ENCODE measurements at places on chromosomes 4 and X.

- DNase-seq = peak; percentile 58
Measured at GRCh38 chr4:75598390-75598789, 31.9 kb downstream of the CDKL2 start.

DNA sequence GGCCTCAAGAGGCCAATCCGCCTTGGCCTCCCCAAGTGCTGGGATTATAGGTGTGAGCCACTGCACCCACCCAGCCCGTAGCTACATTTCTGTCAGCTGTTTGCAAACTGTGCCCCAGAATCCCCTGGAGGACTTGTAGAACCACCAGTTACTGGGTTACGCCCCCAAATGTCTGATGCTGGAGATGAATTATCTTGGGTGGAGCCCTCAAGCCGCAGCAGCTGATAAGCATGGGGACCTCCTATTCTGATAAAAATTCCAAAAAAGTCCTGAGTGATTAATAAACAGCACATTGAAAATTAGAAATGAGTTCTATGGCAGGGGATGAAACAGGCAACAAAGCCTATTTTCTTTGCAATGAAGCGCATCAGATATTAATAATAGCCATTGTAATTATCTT lies 105.0 kb downstream of the PTTG2 start:
- DNase-seq = no peak

DNA sequence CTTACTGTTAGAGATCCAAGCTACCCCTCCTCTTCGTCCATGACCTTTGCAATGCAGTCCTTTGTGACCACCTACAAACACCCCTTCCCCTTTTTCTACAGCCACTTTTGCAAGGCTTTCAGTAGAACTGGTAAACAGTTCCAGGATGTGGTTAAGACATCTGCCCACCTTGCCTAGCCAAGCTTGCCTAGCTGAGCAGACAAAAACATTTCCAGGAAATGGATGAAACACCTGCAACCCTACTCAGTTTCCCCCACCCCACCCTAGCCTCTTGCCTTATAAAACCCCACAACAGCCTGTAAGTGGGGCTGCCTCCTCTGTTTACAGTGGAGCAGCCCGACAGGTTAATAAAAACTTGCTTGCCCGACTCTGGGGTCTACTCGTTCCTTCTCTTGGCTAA lies 133.8 kb downstream of the ZC4H2 start:
- no peak for DNase-seq

DNA sequence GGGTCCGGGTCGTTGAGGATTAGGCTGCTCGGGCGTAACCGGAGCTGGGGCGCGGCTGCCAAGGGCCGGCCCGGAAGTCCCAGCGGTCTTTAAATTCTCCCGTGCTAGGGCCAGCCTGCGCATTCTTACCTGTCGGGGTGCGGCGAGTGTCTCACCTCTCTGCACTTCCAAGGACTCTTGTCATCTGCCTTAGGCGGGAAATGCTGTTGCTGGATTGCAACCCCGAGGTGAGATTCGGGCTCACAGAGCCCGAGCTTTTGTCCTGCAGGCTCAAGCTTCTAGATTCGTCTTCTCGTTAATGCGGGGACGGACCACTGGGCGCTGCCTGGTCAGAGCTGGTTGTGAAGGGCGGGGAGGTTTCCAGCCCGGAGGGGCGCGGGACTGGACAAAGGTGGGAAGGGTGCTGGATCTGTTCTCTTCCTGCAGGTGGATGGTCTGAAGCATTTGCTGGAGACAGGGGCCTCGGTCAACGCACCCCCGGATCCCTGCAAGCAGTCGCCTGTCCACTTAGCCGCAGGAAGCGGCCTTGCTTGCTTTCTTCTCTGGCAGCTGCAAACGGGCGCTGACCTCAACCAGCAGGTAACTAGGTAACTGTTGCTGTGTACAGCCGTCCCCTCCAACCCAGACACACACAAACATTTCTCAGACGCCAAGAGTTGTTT lies at the start of gene ANKRD37:
ANKRD37 (plus strand) TSS at position 118 of the 662 bp plus-strand sequence; CDS start at position 201, 83 bp downstream.
- DNase-seq = peak; percentile 39

DNA sequence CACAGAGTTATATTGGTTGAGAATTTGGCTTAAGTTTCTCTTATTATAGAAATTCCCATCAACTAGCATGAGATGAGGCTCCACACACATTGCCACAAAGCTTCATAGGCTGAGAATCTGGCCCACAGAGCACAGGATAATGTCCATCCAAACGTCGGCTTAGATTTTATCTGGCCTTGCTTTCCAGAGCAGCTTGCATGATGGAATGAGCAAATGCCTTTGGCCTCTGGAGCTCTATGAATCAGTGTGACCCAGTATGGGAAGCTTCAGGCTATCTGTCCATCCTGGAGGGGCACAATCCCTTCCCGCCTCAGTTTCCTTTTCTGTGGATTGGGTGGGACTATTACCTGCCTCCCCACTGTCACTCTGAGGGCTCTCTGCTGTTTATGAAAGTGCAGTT lies 131.5 kb upstream of the NDP start:
- no peak for DNase-seq

DNA sequence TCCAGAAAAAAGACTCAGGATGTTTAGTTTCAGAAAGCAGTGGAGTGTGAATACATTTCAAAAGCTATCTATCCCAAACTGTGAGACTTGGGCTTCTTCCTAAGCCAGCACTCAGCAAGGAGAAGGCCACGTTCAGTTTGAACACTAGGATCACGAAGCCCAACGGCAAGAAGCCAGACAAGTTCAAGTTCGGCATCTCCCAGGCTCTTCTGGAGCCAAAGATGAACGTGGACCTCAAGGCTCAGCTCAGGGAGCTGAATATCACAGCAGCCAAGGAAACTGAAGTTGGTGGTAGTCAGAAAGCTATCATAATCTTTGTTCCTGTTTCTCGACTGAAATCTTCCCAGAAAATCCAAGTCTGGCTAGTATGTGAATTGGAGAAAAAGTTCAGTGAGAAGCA lies 7.6 kb downstream of the PLAC1 start:
- no peak for DNase-seq

DNA sequence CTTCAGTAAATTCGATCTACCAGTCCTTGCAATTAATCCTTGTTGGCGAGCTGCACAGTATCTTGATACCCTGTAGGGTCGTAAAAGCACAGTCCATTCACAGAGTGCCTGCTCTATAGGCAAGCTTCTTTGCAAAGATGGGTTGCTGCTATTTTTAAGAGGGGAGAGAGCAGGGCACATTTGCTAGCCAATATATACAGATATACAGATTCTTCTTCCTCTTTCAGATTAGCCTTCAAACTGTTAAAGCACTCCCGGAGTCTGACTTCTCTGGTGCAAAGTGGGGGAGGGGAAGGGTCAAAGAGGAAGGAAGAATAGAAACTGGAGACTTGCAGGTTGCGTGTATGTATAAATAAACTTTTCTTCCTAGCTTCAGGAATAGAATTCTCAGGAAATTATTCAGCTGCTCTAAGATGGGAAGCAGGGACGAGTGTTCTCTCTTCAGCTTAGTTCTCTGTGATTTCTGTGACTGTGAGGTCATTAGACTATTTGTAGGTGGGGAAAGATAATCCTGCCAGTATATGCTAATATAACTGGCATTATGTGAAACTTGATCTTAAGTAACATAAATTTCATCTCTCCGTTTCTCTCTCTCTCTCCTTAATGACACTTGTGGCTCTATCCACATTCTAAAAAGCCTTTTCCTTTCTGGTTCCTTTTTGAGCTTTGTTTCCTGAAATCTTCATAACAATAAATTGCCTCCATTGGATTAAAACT lies at the start of gene CYSLTR1:
CYSLTR1 (minus strand) TSS at position 242 of the 717 bp plus-strand sequence. CDS start 53,865 bp downstream, outside the sequence.
- DNase-seq = no peak

GRCh38 chr4:54067166-54067565 lies 2.8 kb upstream of the CHIC2 start:
- DNase-seq = peak; percentile 69

GRCh38 chr4:150479657-150480056 lies 102.3 kb upstream of the MAB21L2 start:
- DNase-seq = no peak

DNA sequence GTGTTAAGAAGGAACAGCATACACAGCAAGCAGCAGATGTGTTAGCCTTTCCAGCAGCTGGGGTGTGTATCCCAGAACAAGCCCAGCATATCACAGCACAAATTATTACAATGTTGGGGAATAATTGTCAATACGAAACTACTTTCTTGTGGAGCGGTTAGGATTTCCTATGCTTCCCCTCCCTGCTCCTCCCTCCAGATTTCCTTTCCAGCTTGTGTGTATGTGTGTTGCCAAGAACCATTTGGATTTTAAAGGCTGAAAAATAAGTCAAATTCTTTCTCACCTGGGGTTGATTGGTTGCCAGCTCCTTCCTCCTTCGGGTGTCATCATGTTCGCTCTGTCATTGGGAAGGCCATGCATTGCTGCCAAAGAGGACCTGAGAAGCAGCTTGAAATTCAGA lies 178.2 kb upstream of the FRMPD4 start:
- DNase-seq = no peak

GRCh38 chr4:186685767-186686183 lies 37.9 kb downstream of the FAT1 start:
- peak; percentile 92 for DNase-seq

DNA sequence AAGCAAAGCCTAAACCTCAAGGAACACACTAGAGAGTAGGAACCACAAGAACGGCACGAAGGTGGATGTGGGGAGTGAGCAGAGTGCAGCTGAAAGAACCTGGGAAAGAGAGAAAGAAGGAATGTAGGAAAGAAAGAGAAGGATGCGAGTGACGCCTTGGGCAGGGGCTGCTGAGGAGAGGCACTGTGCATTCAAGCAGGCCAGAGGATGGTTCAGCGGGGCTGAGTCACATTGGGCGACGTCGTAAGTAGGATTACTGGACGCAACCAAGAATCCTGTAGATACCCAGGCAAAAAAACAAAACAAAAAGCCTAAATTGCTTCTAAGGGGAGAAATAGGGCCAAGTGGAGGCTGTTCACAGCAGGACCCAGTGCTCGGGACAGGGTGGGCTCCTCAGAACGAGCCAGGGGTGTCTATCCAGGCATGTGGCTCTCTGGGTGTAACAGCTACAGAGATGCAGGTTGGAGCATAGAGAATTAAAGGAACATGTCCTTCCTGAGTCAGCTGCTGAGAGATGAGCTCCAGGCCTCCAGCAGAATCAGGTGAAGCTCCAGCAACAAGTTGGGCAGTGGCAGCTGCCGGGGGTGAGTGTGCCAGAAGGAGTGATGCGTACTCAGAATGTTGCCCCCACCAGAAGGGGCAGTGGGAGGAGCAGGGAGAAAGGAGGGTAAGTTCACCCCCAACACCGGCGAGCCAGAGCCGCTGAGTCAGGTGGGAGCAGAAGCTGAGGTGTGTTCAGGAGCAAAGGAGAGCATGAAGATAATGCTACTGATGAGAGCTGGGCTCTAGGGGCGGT lies 38.6 kb downstream of the NELFA start:
- no peak for DNase-seq

- no peak for DNase-seq
Measured at GRCh38 chr4:88449290-88449689, 7.6 kb upstream of the HERC5 start.

GRCh38 chr4:142846729-142847596 lies 862 bp upstream of the INPP4B start:
- peak; percentile 26 for DNase-seq

DNA sequence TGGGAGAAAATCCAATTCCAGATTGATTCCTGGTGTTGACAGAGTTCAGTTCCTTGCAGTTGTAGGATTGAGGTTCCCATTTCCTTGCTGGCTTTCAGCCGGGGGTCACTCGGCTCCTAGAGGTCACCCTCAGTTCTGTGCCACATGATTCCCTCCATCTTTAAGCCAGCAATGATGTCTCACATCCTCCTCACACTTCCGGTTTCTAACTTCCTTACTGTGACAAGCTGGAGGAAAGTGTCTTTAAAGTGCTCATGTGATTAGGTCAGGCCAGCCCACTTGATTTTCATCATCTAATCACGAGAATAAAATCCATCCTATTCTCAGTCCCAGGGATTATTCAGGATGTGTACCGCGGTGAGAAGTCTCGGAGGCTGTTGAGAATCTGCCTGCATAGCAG lies 19.4 kb upstream of the SMIM31 start:
- no peak for DNase-seq

DNA sequence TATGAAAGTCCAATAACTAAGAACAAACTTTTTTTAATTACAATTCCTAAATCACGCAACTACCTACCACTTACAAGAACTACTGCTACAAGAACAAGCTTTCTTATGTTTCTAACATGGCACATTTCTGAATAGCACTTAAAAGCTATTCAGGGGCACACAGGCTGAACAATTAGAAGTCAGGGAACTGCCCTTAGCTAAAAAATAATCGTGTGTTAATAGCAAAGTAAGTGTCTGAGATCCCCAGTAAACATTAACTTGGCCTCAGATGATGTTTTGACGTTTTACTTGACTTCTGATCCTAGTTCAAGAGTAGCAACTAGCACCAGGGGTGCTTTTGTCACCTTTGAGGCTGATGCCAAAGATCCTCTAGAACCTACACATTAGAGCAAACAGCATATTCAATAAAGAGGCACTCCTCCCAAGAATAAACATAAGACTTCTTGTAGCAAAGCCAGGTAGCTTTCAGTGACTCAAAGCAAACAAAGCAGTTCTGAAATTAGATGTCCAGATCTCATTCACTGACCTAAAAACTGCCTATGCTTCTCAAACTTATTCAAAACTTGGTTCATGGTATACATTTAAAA lies 16.2 kb downstream of the SPOCK3 start:
- no peak for DNase-seq

- peak; percentile 29 for DNase-seq
Measured at GRCh38 chrX:3177851-3178250, 136.6 kb downstream of the ARSF start.

GRCh38 chr4:79723507-79723906 lies 315.5 kb upstream of the GK2 start:
- DNase-seq = no peak

- no peak for DNase-seq
Measured at GRCh38 chr4:109278594-109279031, 23.8 kb downstream of the COL25A1 start.

- DNase-seq = no peak
Measured at GRCh38 chr4:102593147-102593546, 92.0 kb downstream of the NFKB1 start.

GRCh38 chrX:148867596-148867995 lies 367.2 kb downstream of the AFF2 start:
- DNase-seq = no peak

- DNase-seq = no peak
Measured at GRCh38 chr4:65170768-65171514, 499.3 kb downstream of the EPHA5 start.

GRCh38 chr4:41406113-41406516 lies 131.8 kb upstream of the LIMCH1 start:
- no peak for DNase-seq

DNA sequence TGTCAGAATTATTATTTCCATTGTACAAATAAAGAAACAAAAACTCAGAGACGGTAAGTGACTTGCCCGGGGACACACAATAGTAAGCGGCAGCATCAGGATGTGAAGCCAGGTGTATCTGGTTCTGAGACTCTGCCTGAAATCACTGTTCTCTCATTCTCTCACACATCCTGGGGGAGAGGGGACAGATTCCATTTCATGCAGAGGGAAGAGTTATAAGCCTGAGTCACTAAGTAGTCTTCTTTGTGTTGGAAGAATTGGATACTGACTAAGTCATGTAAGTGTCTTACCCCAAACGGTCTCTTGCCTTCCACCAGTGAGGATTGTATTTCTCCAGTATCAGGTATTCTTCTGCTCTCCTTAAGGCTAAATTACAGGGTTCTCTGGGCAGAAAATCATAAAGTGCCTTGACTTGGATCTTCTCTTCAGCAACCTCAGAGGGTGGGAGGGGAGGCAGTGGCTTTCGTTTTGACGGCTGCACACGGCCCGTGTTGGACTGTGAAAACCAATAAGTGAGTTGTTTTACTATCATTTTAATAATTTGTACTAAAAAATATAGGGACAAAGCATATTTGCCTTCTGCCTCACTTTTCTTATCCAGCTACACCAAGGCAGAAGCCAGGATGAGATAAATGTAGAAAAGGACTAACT lies 21.9 kb downstream of the TXK start:
- peak; percentile 15 for DNase-seq

All from HFFc6 (cell line).